Calu3 (cell line): ENCODE measurements at places on chromosomes 1 and 21. TPM values are rescaled to one million over a fixed set of nuclear protein-coding genes. Genes with fewer than 3 reads are reported as not detected.

The FLG2 gene
- total RNA-seq = not detected in 2 replicates

The PADI3 gene
- total RNA-seq = 0.21 and 0.22 TPM in 2 replicates

The OXCT2 gene
- total RNA-seq = 1.0 and 1.3 TPM in 2 replicates

The NBPF4 gene
- not detected in 2 replicates for total RNA-seq

The IL19 gene
- total RNA-seq = not detected in 2 replicates

The SPRR2F gene
- not detected in 2 replicates for total RNA-seq

The OR6N1 gene
- not detected in 2 replicates for total RNA-seq

The ZMYND12 gene
- total RNA-seq = 0.83 and 1.1 TPM in 2 replicates

The IGSF3 gene
- total RNA-seq = 13.2 and 15.3 TPM in 2 replicates

The HAX1 gene
- 112 and 129 TPM in 2 replicates for total RNA-seq

The CYP2J2 gene
- total RNA-seq = 15.2 and 17.0 TPM in 2 replicates

The LIPI gene
- total RNA-seq = not detected in 2 replicates

The MLLT11 gene
- 1.5 and 2.1 TPM in 2 replicates for total RNA-seq

The ADCY10 gene
- total RNA-seq = 0.31 and 0.91 TPM in 2 replicates

The KIRREL1 gene
- 19.0 and 31.4 TPM in 2 replicates for total RNA-seq

The SLC9C2 gene
- total RNA-seq = not detected in 2 replicates

The CCDC190 gene
- total RNA-seq = not detected in 2 replicates

The TFB2M gene
- total RNA-seq = 21.8 and 23.0 TPM in 2 replicates

The PDC gene
- total RNA-seq = not detected in 2 replicates

The PAPPA2 gene
- total RNA-seq = 0.05 and 0.14 TPM in 2 replicates

The PRELP gene
- total RNA-seq = not detected in 2 replicates

The CENPS gene
- total RNA-seq = 18.0 and 21.3 TPM in 2 replicates

The OLFML2B gene
- not detected in 2 replicates for total RNA-seq

The TIAM1 gene
- 15.2 and 18.2 TPM in 2 replicates for total RNA-seq

The RRP1B gene
- 24.6 and 26.0 TPM in 2 replicates for total RNA-seq

The ANGPTL3 gene
- not detected in 2 replicates for total RNA-seq

The NVL gene
- total RNA-seq = 39.2 and 43.4 TPM in 2 replicates

The TBX19 gene
- total RNA-seq = 3.3 and 3.5 TPM in 2 replicates

The NBPF14 gene
- 30.7 and 32.7 TPM in 2 replicates for total RNA-seq

The OR2T12 gene
- not detected in 2 replicates for total RNA-seq
